ENCODE measurements at places on chromosomes 5 and 9. TPM values are rescaled to one million over a fixed set of nuclear protein-coding genes. Genes with fewer than 3 reads are reported as not detected.

SLC34A1 gene
- total RNA-seq = not detected

AQP3 gene
- total RNA-seq = 38.1 TPM

PRRX2 gene
- 1.7 TPM for total RNA-seq

TTC16 gene
- total RNA-seq = not detected

HSPB3 gene
- not detected for total RNA-seq

CDC20B gene
- not detected for total RNA-seq

ITK gene
- 5.1 TPM for total RNA-seq

C5orf63 gene
- total RNA-seq = 2.7 TPM

GFM2 gene
- 18.4 TPM for total RNA-seq

FBP1 gene
- 16.3 TPM for total RNA-seq

Data from subcutaneous adipose tissue (tissue), 4 donors.